ENCODE measurements at places on chromosomes 4 and X. TPM values are rescaled to one million over a fixed set of nuclear protein-coding genes. Genes with fewer than 3 reads are reported as not detected.

Gene SSX2
- not detected for total RNA-seq

Gene KIAA1210
- total RNA-seq, result not detected

Gene UGT2B17
- total RNA-seq, result not detected

Gene CACNA1F
- not detected for total RNA-seq

Gene PHOX2B
- not detected for total RNA-seq

Gene RRH
- 0.08 TPM for total RNA-seq

Gene XAGE1A
- not detected for total RNA-seq

Gene NUDT10
- 0.42 TPM for total RNA-seq

Gene SLC49A3
- total RNA-seq, result 0.10 TPM

Gene TENM3
- total RNA-seq, result 91.0 TPM

Gene CLTRN
- total RNA-seq, result not detected

Gene NEXMIF
- total RNA-seq, result under 0.01 TPM

Gene ARL9
- not detected for total RNA-seq

DNA sequence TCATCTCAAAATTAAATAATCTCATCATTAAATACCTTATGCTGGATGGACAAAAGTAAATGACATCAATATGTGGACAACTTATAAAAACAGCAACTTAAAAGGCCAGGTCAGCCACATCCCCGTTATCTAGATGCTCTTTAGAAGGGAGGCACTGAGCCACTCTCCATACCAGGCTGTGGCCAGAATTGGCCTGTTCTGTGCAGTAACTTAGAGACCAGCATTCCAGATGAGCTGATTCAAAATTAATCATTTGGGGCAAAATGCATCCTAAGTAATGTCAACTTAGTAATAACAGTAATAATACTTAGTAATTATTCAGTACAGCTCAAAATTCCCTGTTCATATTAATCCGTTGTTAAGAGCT is 373.6 kb downstream of the FBXW7 start:
- DNase-seq, result no peak

DNA sequence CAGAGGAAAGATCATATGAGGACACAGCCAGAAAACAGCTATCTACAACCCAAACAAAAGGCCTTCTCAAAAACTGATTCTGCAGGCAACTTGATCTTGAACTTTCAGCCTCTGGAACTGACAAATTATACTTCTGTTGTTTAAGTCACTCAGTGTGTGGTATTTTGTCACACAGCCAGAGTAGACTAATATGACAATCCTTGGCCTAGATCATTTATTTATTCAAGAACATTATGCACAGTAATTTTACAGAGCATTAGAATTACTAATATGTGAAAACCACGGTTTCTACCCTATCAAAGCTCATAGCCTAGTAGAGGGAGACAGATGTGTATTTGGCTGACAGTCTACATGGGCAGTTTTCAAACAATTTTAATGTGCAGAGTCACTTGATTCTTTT is 167.8 kb upstream of the PCDH18 start:
- DNase-seq, result no peak

GRCh38 chr4:80321776-80322175 is 13.8 kb upstream of the CFAP299 start:
- DNase-seq, result no peak

GRCh38 chr4:17535906-17536305 is 20.9 kb downstream of the CLRN2 start:
- no peak for DNase-seq

- no peak for DNase-seq
These were observed 517.0 kb downstream of the SPRY1 start for GRCh38 chr4:123913598-123913997.

GRCh38 chr4:16480011-16480410 is 253.7 kb upstream of the TAPT1 start:
- no peak for DNase-seq

DNA sequence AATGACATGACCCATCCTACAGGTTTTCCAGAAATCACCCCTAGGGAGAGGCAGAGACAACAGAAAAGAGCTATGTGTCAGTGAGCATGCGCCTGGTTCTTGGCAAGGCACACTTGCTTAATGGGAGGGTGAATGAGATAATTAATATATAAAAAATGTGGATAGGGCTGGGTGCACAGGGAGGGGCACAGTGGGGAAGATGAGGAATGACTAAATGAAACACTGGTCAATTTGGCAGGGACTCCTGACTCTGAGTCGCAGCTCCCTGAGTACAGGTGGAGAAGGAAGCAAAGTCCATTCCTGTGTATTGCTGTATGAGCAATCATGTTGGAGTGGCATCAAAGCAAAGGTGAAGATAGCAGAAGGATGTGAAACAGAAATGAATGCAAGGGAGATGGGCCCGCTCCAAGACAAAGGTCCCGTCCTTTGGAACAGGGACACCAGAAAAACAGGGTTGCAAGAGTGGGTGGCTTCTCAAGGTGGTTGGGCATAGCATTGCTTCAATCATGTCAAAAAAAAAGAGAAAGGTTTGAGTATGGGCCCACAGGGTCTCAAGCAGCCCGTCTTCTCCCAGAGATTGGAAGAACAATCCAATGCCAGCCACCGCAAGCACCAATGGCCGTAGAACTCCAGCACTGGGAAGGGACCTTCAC is 278.4 kb upstream of the AGTR2 start:
- DNase-seq, result no peak

DNA sequence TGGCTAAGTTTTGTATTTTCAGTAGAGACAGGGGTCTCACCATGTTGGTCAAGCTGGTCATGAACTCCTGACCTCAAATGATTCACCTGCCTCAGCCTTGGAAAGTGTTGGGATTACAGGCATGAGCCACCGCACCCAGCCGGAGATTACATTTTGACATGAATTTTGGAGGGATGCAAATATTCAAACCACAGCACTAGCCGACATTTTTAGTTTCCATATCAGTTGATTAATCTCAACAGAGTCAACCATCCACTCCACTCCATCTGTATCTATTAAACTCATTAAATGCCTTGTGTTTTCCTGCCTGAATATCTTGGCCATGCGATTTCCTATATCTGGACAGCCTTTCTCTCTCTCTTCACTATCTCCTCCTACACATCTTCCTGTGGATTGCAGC is 64.1 kb upstream of the PDGFRA start:
- peak; percentile 30 for DNase-seq

DNA sequence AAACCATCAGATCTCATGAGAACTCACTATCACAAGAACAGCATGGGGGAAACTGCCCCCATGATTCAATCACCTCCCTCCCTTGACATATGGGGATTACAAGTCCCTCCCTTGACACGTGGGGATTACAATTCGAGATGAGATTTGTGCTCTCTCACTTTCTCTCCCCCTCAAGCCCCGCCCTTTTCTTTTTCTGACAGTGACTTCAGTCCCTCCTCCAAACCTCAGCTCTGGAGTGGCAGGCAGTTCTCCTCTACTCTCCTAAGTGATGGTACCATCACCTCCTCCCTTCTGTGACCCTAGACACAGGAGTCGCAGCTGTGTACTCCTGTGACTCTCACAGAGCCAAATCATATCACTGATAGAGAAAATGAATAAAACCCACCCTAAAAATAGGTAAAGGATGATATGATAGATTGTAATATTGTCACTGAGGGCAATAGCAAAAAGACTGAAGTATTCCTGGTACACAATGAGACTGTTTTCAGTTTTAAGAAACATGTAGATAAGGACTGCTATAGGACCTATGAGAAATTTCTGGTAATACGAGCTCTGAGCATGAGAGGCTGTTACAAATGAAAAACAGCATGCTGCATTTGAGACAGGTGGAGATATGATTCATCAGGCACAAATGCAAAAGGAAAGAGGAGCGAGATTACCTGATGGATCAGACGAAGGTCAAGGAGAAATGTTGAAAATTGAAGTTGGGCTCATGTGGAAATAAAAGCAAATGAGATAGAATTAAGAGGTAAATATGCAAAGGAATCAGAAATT is 101.2 kb upstream of the CBLL2 start:
- DNase-seq, result no peak

- DNase-seq, result no peak
These were observed 23.7 kb upstream of the FBXW7 start for GRCh38 chr4:152559641-152560040.

- no peak for DNase-seq
These were observed 26.8 kb upstream of the SOD3 start for GRCh38 chr4:24768604-24769003.

GRCh38 chr4:183220236-183220635 is 99.8 kb downstream of the CLDN22 start:
- no peak for DNase-seq

- no peak for DNase-seq
These were observed 3.8 kb upstream of the GRPR start for GRCh38 chrX:16119353-16120220.

DNA sequence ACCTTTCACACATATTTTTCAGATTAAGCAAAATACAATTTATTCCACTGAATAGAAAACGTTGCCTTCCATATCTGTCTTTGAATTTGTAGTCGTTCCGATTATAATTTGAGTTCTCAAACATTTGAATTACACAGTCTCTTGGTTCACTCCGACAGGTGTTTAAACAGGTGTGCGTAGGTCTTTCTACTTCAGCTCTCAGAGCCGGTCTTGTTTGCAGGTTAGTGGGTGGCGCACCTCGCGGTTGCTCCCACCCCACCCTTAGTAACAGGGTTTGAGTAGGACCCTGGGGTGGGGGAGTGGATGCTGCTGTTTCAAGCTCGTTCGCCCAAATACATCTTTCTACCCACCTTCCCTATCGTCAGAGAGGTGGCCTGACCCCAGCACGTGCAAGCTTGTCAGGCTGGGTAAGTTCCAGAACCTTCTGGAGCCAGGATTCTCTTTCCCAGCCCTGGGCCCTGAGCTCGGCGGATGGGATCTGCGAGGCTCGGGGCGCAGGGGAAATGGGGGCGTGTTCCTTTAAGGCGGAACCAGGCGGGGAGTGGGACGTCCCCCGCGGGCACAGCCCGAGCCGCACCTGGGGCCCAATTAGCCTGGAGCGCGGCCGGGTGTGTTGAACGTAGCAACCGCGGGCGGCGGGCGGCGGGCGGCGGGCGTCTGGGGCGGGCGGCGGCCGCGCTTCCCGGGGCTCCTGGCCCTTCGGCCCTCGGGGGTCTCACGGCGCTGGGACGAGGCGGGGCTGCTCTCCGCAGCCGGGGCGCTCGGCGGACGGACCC is at the start of gene FAM149A:
Gene FAM149A (plus strand): TSS at position 591 of the 776 bp plus-strand sequence.
- no peak for DNase-seq

DNA sequence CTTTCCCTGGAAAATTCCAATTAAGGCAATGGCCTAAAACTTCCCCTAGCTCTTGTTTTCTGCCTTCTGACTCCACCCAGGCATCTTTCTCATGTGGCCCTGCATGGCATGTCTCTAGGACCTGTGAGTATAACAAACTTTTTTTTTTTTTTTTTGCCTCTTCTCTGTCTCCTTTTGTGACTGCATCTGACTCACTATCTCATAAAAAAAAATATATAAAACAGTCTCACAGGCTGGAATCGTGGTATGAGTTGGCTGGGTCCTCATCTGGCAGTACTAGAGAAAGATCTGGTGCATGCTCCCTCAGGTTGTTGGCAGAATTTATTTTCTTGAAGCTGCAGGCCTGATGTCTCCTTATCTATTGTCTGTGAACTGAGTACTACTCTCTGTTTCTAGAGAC is 313.9 kb downstream of the TECRL start:
- no peak for DNase-seq

DNA sequence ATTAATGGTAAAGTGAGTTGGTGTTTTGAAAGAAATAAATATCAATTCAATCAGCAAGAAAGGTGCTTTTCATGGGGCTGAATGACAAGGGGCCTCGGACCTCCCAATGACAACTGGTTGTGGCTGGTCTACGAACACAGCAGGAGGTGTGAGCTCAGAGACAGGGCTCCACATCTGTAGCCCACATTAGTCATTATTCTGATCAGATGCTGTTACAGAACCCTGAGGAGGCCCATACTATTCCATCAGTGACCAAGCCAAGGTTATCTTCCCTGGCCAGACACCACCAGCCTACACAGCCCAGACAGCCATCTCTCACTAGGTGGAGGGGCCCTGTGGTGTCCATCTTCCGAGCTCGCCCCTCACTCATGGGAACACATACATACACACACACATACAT is 168.8 kb downstream of the SH3KBP1 start:
- DNase-seq, result no peak

GRCh38 chr4:138445098-138445497 is 202.9 kb upstream of the SLC7A11 start:
- DNase-seq, result peak; percentile 22

- DNase-seq, result no peak
These were observed 168.6 kb downstream of the AFAP1 start for GRCh38 chr4:7771056-7771455.

- DNase-seq, result no peak
These were observed 912.7 kb downstream of the FAT4 start for GRCh38 chr4:126227428-126227827.

GRCh38 chr4:142698552-142698951 is 147.5 kb downstream of the INPP4B start:
- no peak for DNase-seq

GRCh38 chr4:169249214-169249973 is 21.4 kb downstream of the SH3RF1 start:
- no peak for DNase-seq

- no peak for DNase-seq
These were observed 145.6 kb upstream of the SCML1 start for GRCh38 chrX:17591741-17592110.

- no peak for DNase-seq
These were observed 50.0 kb downstream of the KDR start for GRCh38 chr4:55075376-55075775.
